ENCODE measurements at places on chromosomes 6 and 20. TPM values are rescaled to one million over a fixed set of nuclear protein-coding genes. Genes with fewer than 3 reads are reported as not detected.

The LTV1 gene
- polyA plus RNA-seq: 32.5 TPM

The DAAM2 gene
- polyA plus RNA-seq: 23.0 TPM

The PNLDC1 gene
- 0.18 TPM for polyA plus RNA-seq

The ANKRD66 gene
- polyA plus RNA-seq: 3.1 TPM

The CDSN gene
- polyA plus RNA-seq: not detected

The WFDC12 gene
- polyA plus RNA-seq: not detected

The SAPCD1 gene
- polyA plus RNA-seq: 1.9 TPM

The HLA-DRA gene
- polyA plus RNA-seq: 21.1 TPM

- DNase-seq: no peak
Observed at GRCh38 chr6:136209496-136209895, 40.6 kb downstream of the MTFR2 start.

- no peak for DNase-seq
Observed at GRCh38 chr20:5156675-5157448, 30.1 kb downstream of the CDS2 start.

GRCh38 chr6:16572943-16573342, 188.3 kb downstream of the ATXN1 start:
- no peak for DNase-seq

DNA sequence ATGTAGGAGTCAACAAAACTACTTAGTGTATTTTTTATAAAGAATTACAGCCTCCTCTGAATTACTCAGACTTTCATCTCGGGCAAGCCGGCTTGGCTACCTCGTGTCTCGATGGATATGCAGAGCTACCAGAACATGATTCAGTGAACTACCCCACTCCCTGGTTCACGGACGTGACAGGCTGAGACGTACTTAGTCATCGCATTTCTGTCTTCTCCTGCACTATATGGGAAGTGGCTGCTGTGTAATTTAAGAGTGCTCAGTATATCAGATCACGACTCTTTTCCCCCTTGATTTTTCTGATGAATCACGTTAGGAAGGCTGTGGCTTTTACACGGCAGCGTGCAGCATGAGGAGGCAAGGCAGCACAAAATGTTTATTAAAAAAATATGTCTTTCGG, 302.7 kb upstream of the ZFP64 start:
- DNase-seq: no peak

GRCh38 chr20:675033-675452, 559 bp downstream of the SCRT2 start:
- no peak for DNase-seq

- no peak for DNase-seq
Observed at GRCh38 chr20:53394433-53394832, 199.2 kb downstream of the ZNF217 start.

- no peak for DNase-seq
Observed at GRCh38 chr6:161710698-161711097, 436.8 kb upstream of the AGPAT4 start.

- DNase-seq: no peak
Observed at GRCh38 chr6:148761527-148762011, 14.7 kb downstream of the UST start.

- DNase-seq: no peak
Observed at GRCh38 chr6:27650620-27651370, 177.9 kb upstream of the ZNF184 start.

GRCh38 chr20:10705801-10706459, 32.1 kb upstream of the JAG1 start:
- no peak for DNase-seq
